SHP77 (cell line): ENCODE measurements at places on chromosomes 7 and 10.

GRCh38 chr7:112260911-112261310 is 54.4 kb downstream of the ZNF277 start:
- no peak for DNase-seq

DNA sequence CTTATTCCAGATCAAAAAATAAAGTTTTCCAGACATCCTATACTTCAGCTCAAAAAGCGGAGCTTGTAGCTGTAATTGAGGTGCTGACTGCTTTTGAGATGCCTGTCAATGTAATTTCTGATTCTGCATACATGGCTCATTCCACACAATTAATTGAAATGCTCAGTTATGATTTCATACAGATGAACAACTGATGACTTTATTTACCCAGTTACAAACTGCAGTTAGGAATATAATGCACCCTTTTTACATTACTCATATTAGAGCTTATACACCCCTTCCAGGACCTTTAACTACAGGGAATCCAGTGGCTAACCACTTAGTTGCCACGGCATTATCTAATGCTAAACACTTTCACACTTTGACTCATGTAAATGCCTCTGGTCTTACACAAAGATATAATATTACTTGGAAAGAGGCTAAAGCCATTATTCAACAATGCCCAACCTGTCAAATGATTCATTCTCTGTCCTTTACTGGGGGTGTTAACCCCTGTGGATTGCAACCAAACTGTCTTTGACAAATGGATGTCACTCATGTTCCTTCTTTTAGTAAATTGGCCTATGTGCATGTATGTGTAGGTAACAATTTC is 147.3 kb downstream of the ZNF33B start:
- no peak for DNase-seq

GRCh38 chr7:80443325-80443724 is 68.5 kb downstream of the GNAT3 start:
- no peak for DNase-seq

DNA sequence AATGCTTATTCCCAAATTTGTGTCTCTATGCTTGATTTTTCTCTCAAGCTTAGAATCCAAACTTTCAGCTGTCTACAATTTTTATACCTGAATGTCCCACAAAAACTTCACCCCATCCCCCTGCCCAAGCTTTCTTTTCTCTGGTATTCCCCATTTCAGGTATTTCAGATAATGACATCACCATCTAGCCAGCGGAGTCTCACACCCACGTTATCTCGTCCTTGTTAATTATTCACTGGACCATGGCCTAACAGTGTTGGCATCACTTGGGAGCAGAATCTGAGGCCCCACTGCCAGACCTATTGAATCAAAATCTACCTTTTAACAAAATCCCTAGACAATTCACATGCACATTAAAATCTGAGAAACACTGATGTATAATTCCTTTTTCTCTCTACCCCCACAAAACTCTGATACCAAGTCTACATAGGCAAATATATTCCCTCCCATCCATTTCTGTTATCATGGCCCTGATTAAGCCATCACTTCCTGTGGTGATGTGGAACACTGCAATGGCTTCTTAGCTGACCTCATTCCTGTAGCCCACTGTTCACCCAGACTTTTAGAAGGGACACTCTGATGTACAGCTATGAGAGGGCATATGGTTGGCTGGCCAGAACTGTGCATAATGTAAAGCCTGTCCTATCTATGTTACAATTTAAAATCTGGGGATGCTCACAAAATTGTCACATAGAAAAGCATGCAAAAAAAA is 31.4 kb downstream of the ZNF438 start:
- no peak for DNase-seq

DNA sequence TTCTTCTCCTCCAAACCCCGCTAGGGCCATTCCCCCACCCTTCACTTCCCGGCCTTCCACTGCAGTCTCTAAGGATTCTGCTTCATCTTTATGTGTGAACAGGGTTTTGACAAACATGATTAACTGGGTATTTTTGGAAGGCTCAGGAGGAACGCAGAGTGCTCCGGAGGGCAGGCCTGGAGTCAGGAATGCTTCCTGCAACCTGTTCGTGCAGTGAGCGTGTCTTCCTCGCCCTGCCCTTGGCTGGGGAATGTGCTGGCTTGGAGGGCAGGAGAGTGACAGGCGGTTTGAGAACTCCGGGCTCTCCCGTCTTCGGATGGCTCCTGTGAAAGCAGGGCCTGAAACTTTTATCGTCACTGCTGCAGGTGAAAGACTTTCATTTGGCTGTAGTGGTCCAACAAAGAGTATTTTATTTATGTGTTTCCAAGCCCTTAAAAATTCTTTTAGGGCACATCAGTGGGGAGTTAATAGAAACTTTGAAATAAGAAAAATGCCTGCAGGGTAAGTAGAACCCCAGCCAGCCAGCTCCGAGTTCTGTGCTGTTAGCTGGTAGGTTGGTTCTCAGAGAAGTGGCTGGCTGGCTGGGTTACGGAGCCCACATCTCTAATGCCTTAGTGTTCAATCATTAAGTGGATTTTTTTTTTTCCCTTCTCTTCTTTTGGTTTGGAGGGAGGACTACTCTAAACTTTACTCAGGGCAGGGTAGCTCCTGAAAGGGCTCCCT is 51.0 kb downstream of the TCF7L2 start:
- DNase-seq = no peak

DNA sequence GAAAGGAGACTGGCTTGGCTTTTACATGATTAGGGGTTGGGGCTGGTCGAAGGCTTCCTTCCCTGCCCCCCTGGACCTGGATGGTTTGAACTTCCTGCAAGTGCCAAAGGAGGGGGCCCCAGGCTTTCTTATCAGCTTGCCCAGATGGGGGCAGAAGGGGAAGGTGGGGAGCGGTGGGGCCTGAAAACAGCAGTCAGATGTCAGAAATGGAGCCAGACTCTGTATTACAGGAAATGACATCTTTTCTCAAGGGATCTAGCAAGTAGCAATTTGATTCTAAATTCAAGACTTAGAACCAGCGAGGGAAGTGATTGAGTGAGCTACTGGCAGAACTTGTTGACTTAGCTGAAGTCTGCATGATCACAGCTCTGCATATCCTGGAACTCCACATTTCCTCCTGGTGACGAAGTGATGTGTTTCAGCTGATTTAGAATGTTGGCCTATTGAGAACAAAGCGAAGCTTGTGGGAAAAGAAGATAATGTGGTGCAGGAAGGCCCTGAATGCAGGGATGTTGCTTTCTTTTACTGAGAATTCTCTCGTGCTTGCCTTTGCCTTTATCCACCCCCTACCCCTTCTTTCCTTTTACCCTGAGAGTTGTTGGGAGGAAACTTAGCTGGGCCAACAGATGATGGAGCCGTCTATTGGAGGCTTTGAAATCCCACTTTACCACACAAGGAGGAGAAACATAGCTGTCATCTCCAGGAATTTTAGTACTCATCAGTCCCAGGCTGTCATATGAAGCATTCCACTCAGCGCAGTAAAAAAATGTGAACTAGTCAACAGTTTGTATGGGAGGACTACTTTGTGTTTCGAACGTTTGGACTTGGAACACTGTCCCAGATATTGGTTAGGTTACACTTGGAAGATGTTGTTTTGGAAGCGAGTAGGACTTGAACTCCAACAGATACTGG is 43.2 kb downstream of the CCNY start:
- no peak for DNase-seq

GRCh38 chr7:157496416-157497275 is 159.8 kb downstream of the DNAJB6 start:
- no peak for DNase-seq

GRCh38 chr10:101397140-101397539 is 43.2 kb downstream of the BTRC start:
- no peak for DNase-seq

DNA sequence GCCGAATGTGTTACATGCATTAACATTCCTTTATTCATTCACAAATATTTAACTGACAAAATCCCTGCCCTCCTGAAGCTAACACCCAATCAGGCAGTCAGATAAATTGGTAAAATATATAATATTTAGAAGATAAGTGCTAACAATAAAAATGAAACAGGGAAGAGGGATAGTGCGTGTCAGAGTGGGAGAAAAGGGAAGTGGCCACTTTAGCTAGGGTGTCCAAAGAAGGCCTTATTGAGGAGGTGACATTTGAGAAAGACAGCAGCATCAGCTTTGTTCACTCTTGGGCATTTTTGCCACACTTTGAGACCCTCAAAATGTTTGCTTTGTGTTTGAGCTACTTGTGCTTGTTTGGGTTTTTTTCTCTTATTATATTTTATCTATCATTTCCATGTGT is 317.8 kb downstream of the SNX13 start:
- DNase-seq = no peak

DNA sequence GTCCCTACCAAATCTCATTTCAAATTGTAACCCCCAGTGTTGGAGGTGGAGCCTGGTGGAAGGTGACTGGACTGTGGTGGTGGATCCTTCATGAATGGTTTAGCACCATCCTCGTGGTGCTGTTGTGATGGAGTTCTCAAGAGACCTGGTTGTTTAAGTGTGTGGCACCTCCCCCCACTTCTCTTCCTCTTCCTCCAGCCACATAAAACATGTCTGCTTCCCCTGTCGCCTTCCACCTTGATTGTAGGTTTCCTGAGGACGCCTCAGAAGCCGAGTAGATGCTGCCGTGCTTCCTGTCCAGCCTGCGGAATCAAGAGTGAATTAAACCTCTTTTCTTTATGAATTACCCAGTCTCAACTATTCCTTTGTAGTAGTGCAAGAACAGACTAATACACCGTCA is 21.0 kb downstream of the GRB10 start:
- DNase-seq = no peak

DNA sequence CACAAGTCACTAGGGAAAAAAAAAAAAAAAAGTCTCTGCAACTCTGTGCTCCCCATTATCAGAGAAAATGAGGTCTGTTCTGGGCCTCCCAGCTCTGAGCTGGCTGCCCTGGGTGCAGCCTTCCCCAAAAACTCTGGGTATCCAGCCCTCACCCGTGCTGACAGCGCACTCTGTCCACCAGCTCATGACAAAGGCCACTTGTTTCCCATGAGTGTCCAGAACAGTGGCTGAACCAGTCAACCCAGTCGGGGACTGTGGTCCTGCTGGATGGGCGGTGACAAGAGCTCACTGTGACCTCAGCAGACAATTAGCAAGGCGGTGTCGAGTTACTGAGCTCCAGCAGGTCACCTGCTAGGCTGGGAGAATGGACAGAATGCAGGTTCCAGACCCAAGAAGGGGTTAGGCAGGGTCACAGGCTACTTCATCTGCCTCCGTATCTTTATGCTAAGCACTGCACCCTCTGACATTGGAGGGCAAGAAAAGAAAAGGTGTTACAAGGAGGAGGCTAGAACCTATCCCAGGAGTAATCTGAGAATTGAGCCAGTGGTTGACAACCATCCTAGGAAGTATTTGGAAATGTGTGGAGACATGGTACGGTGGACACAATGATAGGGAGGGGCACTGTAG is 37.2 kb downstream of the DLG5 start:
- no peak for DNase-seq

DNA sequence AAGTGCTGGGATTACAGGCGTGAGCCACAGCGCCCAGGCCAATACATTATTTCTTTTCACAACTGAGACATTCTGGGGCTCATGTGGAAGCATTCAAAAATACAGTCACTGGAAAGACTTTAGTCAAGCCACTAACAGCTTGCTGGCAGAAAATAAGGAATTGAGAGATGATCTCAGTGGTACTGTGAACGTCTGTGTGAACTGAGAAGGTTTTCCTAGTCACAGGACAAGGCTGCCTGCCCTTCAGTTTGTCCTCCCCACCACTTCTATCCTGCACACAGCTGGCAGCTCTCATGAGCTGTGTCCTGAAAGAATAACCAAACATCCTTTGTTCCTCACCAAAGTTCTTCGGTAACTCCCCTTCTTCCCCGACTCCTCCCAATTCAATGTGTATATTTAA is 31.3 kb upstream of the ITGA8 start:
- DNase-seq = no peak

GRCh38 chr7:94444813-94445212 is 50.1 kb downstream of the COL1A2 start:
- no peak for DNase-seq

DNA sequence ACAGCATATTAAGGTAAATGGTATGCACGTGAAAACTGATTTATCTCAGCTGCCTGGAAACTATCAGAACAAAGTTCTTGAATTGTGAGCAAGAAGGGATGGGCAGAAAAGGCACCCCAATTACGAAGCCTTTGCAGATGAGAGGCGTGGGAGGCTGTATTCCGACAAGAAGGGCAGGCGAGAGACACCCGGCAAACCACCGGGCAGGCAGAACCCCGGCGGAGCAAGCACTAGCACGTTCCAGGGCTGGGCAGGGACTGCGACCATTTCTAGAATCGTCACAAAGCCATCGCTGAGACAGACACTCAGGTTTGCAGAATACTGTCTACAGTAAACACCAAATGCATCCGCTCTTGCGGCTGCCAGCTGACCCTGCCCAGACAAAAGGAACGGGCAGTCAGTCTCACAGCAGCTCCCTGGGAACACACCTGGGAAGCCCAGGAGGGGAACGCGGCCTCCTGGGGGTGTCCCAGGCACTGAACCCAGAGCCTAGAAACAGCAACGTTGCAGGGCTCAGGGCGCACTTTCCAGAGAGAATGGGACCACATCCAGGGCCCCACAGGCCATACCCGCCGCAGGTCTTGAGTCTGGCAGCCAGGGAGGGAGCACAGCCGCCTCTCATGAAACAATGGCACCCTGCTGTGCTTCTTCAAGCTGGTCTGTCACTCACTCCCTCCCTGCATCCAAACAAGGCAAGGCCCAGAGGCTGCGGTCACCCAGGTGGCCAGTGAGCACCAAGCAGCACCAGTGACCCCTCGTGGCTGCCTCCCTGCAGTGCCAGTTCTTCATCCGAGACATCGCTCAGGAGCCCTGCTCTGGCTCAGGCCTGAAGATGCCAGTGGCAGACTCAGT is 261.9 kb downstream of the PTPRN2 start:
- DNase-seq = peak; percentile 59

DNA sequence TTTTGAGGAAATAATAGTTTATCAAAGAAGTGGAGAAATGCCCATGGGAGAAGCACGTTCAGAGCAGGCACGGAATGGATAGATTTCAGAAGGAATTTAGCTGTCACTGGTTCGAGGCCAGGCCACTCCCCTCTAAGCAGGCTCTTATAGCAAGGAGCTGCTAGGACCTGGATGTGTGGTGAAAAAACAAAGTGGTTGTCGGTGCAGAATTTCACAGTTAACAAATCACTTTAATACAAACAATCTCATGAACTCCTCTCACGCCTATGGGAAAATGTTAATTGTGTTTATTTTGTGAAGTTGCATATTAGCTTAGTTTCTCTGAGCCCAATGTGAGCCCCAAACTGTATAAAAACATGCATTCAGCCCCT is 176.3 kb downstream of the PKD1L1 start:
- no peak for DNase-seq

- no peak for DNase-seq
Observed at GRCh38 chr10:31803606-31804351, 124.9 kb downstream of the ARHGAP12 start.

GRCh38 chr7:37322831-37323230 is 125.8 kb downstream of the ELMO1 start:
- DNase-seq = no peak
